ENCODE measurements at places on chromosomes 5 and 9.

DNA sequence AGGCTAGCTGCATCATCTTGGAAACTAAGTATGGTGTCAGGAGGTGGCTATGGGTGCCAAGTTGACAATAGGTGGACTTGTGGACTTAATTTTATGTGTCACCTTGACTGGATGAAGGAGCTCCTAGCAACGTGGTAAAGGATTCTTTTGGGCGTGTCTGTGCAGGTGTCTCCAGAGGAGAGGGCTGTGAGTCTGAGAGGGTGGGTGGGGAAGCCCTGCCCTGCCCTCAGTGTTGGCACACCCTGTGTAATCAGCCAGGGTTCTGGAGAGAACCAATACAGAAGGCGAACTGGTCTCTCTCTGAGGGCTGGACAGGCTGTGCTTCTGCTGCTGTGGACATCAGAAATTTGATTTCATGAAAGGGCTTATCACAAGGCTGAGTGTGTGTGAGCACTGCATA, 61.0 kb downstream of the GTF3C4 start:
- no peaks in the 10 kb centered on the region for H3K36me3 ChIP-seq
- DNase-seq, result no peak
- no peak overlapping the region for H3K4me3 ChIP-seq
- no peak overlapping the region for H3K27ac ChIP-seq
- peaks cover 3% of the 10 kb centered on the region for H3K27me3 ChIP-seq

DNA sequence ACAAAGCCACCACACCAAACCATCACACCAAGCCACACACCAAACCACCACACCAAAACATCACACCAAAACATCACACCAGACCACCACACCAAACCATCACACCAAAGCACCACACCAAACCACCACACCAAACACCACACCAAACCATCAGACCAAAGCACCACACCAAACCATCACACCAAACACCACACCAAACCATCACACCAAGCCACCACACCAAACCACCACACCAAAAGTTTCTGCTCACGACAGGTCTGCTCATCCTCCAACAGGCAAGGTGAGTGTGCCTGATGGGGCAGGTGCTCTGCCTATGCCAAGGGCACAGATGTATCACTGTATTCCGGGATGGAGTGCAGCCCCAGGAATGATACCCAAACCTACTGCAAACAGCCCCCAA, 87.9 kb upstream of the FSTL4 start:
- H3K4me3 ChIP-seq, result no peak overlapping the region
- H3K4me1 ChIP-seq, result no peaks in the 10 kb centered on the region
- H3K27ac ChIP-seq, result no peak overlapping the region
- no peaks in the 10 kb centered on the region for H3K27me3 ChIP-seq

- peaks cover 3% of the 10 kb centered on the region for H3K4me1 ChIP-seq
- H3K27ac ChIP-seq, result no peak overlapping the region
- no peak for DNase-seq
- H3K4me3 ChIP-seq, result no peak overlapping the region
- H3K36me3 ChIP-seq, result no peaks in the 10 kb centered on the region
Measured at GRCh38 chr5:109965634-109966033, 275.9 kb downstream of the MAN2A1 start.

DNA sequence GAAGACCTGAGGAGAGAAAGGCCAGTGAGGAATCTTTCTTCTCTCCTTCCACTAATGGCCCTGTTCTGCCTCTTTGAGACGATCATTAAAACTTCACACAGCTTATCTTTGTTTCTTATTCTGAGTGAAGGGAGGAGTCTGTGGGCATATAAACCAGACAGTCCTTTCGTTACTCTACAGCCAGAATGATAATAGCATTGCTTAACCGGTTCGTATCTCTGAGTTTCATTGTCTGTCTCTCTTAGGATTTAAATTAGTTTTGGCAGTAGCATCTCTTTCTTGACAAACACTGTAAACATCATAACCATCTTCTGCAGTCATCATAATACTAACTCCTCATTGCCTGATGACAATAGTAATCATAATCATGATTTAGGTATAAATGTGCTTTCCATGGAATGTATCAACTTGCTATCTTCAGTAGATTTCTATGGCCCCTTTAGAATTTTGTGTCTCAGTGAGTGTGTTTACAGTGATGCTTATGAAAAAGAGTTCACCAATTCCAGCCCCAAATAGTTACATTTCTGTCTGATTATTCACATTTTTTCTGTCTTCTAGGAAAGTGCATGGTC, 618.8 kb upstream of the KLF4 start:
- H3K27ac ChIP-seq, result no peak overlapping the region
- no peaks in the 10 kb centered on the region for H3K4me1 ChIP-seq
- H3K36me3 ChIP-seq, result no peaks in the 10 kb centered on the region
- no peaks in the 10 kb centered on the region for H3K27me3 ChIP-seq
- H3K4me3 ChIP-seq, result no peak overlapping the region

DNA sequence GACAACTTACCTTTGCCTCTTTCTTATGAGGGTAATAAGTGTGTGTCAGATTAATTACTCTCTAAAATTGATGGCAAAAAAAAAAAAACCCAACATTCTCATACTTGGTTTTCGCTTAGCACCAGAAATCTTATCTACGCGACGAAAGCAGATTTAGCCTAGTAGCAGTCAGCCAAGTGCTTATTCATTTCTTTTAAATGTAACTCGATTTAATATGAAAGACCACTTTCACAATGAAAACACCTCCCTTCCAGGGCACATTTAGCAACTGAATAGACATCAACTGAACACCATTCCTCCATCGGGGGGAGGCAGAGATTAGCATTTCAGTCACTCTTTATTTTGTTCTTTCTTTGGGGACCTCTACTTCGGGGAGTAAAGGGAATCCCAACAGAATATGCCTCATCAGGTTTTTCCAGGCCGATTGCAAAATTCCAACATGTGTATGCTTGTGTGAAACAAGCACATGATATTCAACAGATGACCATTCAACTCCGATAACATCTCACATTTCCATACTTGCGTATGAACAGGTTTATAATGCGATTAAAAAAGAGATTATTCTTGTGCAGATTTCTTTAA, 124.1 kb upstream of the RETREG1 start:
- H3K4me3 ChIP-seq, result no peak overlapping the region
- peaks cover 31% of the 10 kb centered on the region for H3K4me1 ChIP-seq
- peaks cover 2% of the 10 kb centered on the region for H3K36me3 ChIP-seq

GRCh38 chr9:122978601-122979000, 37.8 kb downstream of the RABGAP1 start:
- H3K36me3 ChIP-seq, result peaks cover 6% of the 10 kb centered on the region
- H3K4me1 ChIP-seq, result peaks cover 8% of the 10 kb centered on the region
- H3K4me3 ChIP-seq, result no peak overlapping the region
- H3K27me3 ChIP-seq, result no peaks in the 10 kb centered on the region
- DNase-seq, result no peak

DNA sequence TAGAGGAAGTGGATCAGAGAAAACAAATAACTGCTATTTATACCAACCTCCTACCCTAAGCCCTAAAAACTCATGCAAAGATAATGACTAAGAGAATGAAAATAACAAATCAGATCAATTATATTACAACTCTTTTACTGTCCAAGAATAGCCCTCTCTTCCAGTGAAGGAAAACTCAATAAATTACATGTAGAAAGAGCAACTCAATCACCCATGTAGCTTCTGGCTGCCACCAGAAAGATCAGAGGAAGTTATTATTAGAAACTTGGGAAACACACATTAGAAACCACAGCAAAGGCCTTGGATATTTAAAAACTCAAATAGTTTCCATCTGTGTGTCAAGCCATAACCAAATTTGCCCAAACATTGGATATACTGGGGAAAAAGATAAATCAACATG, 134.0 kb upstream of the TARS1 start:
- no peak overlapping the region for H3K4me3 ChIP-seq
- H3K4me1 ChIP-seq, result peaks cover 7% of the 10 kb centered on the region
- no peaks in the 10 kb centered on the region for H3K36me3 ChIP-seq
- H3K27me3 ChIP-seq, result no peaks in the 10 kb centered on the region
- DNase-seq, result no peak

GRCh38 chr5:15757103-15757502, 257.1 kb downstream of the FBXL7 start:
- H3K27me3 ChIP-seq, result no peaks in the 10 kb centered on the region
- no peak overlapping the region for H3K27ac ChIP-seq
- H3K4me1 ChIP-seq, result no peaks in the 10 kb centered on the region
- H3K36me3 ChIP-seq, result no peaks in the 10 kb centered on the region

- H3K27ac ChIP-seq, result no peak overlapping the region
- no peak for DNase-seq
- no peaks in the 10 kb centered on the region for H3K36me3 ChIP-seq
Measured at GRCh38 chr5:95410279-95410678, 19.1 kb downstream of the FAM81B start.

DNA sequence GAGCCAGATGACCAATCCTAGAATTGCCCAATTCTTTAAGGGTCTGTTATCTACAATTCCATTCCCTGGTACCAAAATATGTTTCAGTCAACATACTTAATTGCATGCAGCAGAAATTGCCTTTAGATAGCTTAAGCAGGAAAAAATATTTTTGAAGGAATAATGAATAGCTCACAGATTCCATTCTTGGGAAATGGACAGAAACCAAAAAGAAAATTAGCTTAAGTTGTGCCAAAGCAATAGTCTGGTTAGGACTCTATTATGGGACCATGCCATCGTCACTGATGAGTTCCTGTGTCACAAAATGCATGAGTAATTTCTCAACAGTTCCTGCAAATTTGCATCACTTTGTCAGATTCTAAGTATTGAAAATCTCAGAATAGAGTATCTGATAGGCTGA, 12.3 kb downstream of the ACTBL2 start:
- no peaks in the 10 kb centered on the region for H3K27me3 ChIP-seq
- no peak overlapping the region for H3K4me3 ChIP-seq
- no peaks in the 10 kb centered on the region for H3K36me3 ChIP-seq
- H3K27ac ChIP-seq, result no peak overlapping the region

DNA sequence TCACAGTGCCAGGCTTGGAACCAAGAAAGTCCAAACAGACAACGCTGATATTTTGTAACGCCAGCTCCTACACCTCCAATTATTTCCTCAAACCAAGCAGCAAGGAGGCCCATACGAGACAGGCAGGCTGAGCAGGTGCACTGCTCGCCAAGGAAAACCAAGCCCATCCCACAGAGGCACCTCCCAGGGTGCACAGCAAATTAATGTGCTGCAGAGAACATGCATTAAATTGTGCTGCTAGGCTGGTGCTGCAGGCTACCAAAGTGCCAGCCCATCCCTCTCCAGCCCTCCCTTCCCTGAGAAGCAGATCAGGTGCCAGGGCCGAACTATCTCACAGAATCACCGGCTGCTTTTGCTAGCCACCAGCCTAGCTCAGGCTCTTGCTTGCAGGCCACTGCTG, 137.8 kb downstream of the PAX5 start:
- H3K36me3 ChIP-seq, result no peaks in the 10 kb centered on the region
- no peak overlapping the region for H3K4me3 ChIP-seq
- H3K27me3 ChIP-seq, result no peaks in the 10 kb centered on the region
- no peak overlapping the region for H3K27ac ChIP-seq

DNA sequence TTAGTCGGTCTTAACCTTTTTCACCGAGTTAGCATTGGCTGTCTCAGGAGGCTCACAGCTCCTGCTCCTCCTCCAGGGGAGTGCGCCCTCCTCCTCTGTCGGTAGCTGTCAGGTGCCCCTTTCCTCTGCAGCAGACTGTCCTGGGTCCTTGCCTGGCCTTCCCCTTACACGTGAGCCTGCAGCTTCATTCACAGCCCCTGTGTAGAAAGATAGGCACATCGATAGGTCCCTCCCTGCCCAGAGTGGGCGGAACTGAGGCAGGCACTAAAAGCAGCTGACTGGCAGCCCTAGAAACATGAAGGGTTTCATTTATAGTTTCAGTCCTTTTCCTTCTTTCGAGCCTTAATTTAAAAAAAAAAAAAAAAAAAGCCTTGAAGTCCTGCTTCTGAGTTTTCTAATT, 17.2 kb downstream of the TENT4A start:
- no peak overlapping the region for H3K27ac ChIP-seq
- H3K4me1 ChIP-seq, result peaks cover 71% of the 10 kb centered on the region
- DNase-seq, result no peak
- H3K4me3 ChIP-seq, result no peak overlapping the region
- H3K36me3 ChIP-seq, result no peaks in the 10 kb centered on the region
- no peaks in the 10 kb centered on the region for H3K27me3 ChIP-seq

GRCh38 chr5:60521376-60522291, 178.3 kb downstream of the DEPDC1B start:
- no peak overlapping the region for H3K27ac ChIP-seq
- peak overlapping the region; percentile 9 for H3K4me3 ChIP-seq
- H3K36me3 ChIP-seq, result no peaks in the 10 kb centered on the region
- no peaks in the 10 kb centered on the region for H3K27me3 ChIP-seq
- DNase-seq, result no peak

- peaks cover 3% of the 10 kb centered on the region for H3K27me3 ChIP-seq
- H3K27ac ChIP-seq, result no peak overlapping the region
- no peak overlapping the region for H3K4me3 ChIP-seq
- peaks cover 24% of the 10 kb centered on the region for H3K4me1 ChIP-seq
Measured at GRCh38 chr5:32508806-32509805, 64.6 kb upstream of the ZFR start.

DNA sequence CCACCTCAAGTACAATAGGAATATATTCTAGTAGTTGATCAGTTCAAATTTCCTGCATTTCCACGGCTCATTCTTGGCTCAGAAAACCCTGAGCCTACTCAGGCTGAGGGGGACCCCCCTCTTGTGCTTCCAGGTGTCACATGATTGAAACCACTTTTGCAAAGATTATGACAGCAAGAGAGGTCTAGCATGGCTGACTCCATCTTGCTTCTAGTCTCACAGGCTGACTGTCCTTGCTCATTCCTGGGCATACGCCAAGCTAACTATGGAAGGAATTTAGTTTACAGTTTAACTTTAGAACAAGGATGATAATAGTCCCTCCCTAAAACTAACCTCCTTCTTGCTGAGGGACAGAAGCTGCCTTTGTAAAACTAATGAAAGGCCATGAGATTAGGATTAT, 154.1 kb downstream of the SNX18 start:
- no peaks in the 10 kb centered on the region for H3K27me3 ChIP-seq
- no peak overlapping the region for H3K4me3 ChIP-seq
- peaks cover 69% of the 10 kb centered on the region for H3K4me1 ChIP-seq
- DNase-seq, result no peak
- peak overlapping the region; percentile 48 for H3K27ac ChIP-seq

GRCh38 chr5:133232011-133232410, 180.2 kb downstream of the HSPA4 start:
- no peak overlapping the region for H3K27ac ChIP-seq
- no peak overlapping the region for H3K4me3 ChIP-seq
- H3K36me3 ChIP-seq, result no peaks in the 10 kb centered on the region
- H3K27me3 ChIP-seq, result no peaks in the 10 kb centered on the region
- DNase-seq, result no peak

DNA sequence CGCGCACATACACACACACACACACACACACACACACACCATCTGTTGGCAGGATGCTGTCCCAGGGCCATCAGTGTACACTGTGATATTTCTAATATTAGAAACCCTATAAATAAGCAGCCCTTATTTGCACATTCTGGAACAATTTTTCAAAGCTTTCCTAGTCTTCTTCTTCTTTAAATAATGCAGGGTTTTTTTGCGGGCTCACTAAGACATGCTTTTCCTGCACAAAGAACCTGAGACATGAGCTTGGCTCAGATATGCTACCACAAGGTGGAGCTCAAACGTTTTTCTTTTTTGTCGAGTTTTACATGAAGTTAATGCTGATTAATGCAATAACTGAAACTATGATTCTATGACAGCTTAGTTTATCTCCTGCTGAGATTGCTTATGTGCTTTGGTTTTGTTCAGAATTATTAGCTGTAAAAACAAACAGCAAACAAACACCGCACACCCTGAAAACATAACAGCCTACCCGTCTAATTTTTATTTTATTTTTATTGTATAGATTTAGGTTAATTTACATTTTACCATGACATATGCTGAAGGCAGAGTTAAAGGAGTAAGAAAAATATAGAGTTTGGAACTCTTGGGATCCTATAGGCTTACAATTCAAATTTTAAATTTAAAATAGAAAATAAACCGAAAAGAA, 95.8 kb downstream of the ALDH1A1 start:
- DNase-seq, result no peak
- peaks cover 10% of the 10 kb centered on the region for H3K4me1 ChIP-seq
- H3K27me3 ChIP-seq, result no peaks in the 10 kb centered on the region
